Brain microvascular endothelial cell (primary cell): ENCODE measurements at places on chromosomes 1 and 21.

DNA sequence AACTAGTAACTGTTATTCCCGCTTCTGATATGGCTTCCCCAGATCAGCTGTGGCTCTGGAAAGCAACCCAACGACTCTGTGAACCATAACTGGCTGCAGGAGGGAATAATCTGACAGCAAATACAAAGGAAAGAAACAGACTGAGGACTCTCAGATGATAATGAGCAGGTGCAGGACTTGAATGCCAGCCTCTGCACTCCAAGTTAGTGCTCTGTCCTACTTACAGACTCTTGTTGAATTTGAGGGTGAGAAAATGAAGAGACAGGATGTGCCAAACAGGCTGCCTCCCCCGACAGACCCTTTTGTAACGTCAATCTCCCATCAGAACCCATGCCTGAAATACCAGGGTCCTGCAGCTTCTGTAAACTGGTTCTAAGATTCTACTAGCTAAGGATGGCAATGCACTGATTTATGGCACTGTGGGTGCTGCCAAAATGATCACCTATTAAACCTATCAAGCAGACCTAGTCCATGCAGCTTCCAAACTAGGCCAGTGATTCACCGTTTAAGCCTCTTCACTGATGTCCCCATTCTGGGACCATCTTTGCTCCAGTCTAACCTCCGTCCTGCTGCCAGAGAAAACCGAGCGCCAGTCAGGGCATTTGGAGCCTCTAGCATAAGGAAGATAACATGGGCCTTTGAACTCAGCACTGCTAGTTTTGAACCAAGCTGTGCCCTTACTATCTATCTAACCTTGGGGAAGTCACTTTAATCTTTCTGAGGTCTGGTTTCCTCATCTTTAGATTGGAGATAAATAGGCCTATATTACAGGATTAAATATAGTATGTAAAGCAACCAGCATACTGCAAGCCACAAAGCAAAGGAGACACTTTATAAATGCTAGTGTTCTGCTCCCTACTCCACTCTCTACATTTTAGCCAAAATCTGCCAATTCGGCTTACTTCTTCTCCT is 4.8 kb downstream of the MKNK1 start:
- no peak for DNase-seq

DNA sequence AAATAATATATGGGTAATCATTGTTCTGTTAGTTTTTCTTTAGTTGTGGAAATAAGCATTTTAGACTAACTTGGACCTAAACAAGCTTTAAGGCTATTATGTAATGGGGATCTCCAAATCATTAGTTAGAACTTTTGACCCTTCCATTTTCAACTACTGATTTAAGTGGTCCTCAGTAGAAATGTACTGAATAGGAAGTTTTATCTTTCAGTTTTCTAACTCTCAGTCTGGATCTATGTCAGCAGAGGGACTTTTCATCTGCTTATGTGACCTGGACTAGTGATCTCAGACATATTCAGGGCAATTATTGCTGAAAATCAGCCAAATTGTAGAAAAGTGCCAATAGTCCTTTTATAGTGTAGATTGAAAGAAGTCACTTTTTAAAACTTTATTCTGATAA is 56.0 kb downstream of the SASS6 start:
- no peak for DNase-seq

DNA sequence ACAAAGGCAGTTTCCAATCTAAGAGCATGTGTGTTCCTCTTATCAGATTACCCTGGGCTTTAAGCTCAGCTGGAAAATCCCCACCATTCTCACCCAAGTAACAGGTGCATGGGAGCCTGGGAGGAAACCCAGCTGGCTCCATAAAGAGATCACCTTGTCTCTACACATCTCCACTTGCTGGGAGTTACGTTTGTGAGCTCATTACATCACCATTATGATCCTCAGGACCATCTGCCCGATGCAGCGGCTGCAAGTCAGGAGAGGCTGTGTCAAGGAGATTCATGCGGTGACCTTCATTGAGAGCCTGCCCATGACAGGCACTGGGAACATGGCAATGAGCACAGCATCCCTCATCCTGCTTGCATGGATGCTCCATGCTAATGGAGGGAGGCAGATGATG is 618.0 kb downstream of the NPHP4 start:
- DNase-seq: no peak

DNA sequence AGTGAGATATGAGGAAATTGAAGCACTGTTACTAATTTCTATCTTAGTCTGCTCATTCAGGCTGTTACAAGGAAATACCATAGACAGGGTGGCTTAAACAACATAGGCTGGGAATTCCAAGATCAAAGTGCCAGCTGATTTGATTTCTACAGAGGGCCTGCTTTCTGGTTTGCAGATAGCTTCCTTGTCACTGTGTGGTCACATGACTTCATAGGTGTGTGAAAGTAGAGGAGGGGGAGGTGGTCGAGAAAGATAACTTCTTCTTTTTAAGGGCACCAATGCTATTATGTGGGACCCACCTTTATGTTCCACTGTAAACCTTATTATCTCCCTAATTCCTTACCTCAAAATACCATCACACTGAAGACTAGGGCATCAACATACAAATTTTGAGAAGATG is 6.4 kb upstream of the BRINP3 start:
- no peak for DNase-seq

- DNase-seq: no peak
These were observed 115.0 kb downstream of the RIPK4 start for GRCh38 chr21:41651830-41652229.

- no peak for DNase-seq
These were observed 36.9 kb upstream of the POU3F1 start for GRCh38 chr1:38083541-38083940.

GRCh38 chr1:30461640-30462039 is 261.7 kb downstream of the MATN1 start:
- no peak for DNase-seq

DNA sequence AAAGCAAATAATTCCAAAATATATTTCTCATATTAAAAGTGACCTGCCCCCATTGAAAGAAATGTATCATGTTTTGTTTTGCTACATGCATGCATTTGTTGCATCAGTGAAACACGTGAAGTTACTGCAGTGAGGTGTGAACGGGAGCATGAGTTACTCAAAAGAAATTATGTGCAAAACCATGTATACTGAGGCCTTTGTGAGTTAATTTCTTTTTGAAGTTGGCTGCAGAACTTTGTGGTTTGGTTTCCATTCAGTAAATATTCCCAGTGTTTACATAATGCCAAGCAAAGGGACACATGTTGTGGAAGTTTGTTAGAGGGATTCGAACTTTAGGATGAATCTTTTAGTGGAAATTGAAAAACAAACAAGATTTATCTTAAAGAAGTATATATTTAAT is 619.4 kb upstream of the ADAMTS5 start:
- no peak for DNase-seq

DNA sequence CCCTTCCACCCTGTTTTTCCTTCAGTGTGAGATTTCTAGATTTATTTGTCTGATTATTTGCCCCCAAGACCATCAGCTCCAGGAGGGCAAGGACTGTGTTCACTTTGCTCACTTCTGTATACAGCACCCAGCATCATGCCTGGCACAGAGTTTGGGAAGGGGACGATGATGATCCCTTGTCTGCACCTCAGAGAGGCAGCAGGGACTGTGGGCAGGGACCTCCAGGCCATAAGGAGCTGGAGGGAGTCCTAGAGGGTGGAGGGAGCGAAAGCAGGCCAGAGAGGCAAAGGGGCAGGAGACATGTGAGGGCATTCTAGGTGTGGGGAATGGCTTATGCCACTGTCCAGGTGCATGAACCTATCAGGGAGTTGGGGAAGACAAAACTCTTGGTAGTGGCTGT is 32.8 kb downstream of the H3-3A start:
- DNase-seq: no peak

- peak; percentile 22 for DNase-seq
These were observed 35.4 kb downstream of the VANGL1 start for GRCh38 chr1:115677182-115677555.
